Stimulated activated naive CD4-positive, alpha-beta T cell (primary cell): ENCODE measurements at places on chromosomes 3 and 15.

GRCh38 chr15:43465100-43465499 is 27.9 kb downstream of the TP53BP1 start:
- DNase-seq, result no peak

- no peak for DNase-seq
These were observed 14.5 kb downstream of the EFCAB12 start for GRCh38 chr3:129413687-129414506.

GRCh38 chr15:78234515-78235040 is at the start of gene ACSBG1:
Gene ACSBG1 (minus strand): TSS chr15:78234565. CDS start chr15:78234501, 64 bp downstream.
- DNase-seq, result no peak

DNA sequence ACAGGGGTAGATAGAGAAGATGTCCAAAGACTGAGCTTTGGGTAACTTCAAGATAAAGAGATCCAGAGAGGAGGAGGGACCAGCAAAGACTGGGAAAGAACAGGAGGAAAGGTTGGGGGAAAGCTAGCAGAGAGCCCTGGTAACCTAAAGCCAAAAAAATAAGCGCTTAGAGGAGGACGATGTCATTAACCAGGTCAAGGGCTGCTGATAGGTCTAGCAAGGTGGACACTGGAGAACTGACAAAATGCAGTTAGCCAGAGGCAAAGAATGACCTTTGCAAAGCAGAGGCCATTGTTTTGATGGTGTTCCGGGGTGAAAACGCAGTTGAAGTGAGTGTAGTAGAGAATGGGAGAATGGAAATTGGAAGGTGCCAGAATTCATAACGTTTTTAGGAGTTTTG is 39.7 kb downstream of the FAM43A start:
- DNase-seq, result no peak

DNA sequence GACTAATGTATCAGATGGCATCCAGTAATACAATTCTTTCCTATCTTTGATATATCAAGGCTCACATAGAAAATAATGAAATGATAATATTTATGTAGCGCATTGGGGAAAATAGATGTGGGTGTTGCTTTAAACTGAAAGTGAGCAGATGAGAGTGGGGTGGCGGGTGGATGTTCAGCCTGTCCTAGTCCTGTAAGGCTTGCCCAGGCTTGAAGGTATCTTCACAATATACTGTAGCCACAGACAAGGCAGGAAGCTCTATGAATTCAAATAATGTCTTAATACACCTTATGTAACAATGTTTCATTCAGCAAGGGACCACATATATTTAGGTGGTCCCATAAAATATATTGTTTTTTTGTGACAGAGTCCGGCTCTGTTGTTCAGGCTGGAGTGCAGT is 334.9 kb upstream of the NAALADL2 start:
- no peak for DNase-seq

DNA sequence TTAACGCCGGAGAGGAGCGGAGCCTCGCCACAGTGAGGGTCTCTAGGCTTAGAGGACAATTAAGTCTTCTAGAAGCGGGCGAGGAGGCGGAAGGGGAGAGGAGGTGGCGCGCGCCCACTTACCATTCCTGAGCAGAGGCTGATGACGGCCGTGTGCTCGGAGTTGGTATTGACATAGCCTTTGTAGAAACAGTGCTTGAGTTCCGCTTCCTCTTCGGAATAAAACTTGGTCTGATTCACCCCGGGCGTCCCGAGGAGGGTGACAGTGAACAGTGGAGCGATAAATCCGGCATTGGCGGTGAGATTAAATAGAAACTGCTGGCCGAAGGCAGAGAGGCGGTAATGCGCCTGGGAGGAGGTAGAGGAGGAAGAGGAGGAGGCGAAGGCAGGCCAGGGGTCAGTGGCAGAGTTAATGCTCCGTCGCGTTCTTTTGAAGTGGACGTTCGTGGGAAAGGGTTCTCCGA is 1.3 kb downstream of the ADAMTS9 start:
- DNase-seq, result no peak
